Esophagus (tissue), 2 donors: ENCODE measurements at places on chromosomes 7 and 10. TPM values are rescaled to one million over a fixed set of nuclear protein-coding genes. Genes with fewer than 3 reads are reported as not detected.

The TYW1 gene
- 6.0 TPM for polyA plus RNA-seq

The ZNF786 gene
- 3.9 TPM for polyA plus RNA-seq

The ZNF804B gene
- not detected for polyA plus RNA-seq

The CTAGE15 gene
- polyA plus RNA-seq, result not detected

The SPDYE1 gene
- polyA plus RNA-seq, result not detected

The RAB18 gene
- polyA plus RNA-seq, result 27.4 TPM

The CNTNAP2 gene
- 0.41 TPM for polyA plus RNA-seq

The MMP21 gene
- polyA plus RNA-seq, result 0.04 TPM

The UNCX gene
- polyA plus RNA-seq, result not detected

The KCNIP2 gene
- polyA plus RNA-seq, result 1.6 TPM

The AKR1C4 gene
- polyA plus RNA-seq, result not detected

The LRRN3 gene
- 0.06 TPM for polyA plus RNA-seq
